ENCODE measurements at places on chromosomes 16 and 17.

GRCh38 chr16:88061346-88062110, 110.3 kb downstream of the BANP start:
- DNase-seq = no peak

- DNase-seq = no peak
These were observed 61.0 kb downstream of the RPH3AL start for GRCh38 chr17:291587-291986.

- peak; percentile 41 for DNase-seq
These were observed 42.0 kb downstream of the MGAT5B start for GRCh38 chr17:76909971-76910760.

GRCh38 chr16:22320572-22321339, 23.5 kb downstream of the POLR3E start:
- no peak for DNase-seq

DNA sequence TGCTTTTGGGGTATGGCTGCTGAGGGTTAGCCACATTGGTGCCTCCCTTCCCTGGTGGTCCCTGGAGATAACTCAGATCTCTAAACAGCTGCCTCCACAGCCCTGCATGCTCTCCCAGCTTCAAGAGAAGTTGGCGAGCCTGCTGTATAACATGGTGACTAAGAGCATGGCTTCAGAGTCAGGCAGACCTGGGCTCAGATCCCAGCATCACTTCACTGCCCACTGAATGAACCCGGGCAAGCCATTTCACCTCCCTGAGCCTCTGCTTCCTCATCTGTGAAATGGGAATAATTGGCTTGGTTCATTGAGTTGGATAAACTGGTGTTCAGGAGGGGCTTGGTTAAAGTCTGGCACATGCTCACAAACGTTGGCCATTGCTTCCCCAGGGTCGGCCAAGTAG, 16.6 kb downstream of the KIF1C start:
- no peak for DNase-seq

Data from dorsolateral prefrontal cortex (tissue), 122 donors.